Jurkat, Clone E6-1 (cell line): ENCODE measurements at places on chromosomes 3 and 15.

GRCh38 chr15:32786906-32787305 lies 69.1 kb downstream of the GREM1 start:
- no peak for DNase-seq

DNA sequence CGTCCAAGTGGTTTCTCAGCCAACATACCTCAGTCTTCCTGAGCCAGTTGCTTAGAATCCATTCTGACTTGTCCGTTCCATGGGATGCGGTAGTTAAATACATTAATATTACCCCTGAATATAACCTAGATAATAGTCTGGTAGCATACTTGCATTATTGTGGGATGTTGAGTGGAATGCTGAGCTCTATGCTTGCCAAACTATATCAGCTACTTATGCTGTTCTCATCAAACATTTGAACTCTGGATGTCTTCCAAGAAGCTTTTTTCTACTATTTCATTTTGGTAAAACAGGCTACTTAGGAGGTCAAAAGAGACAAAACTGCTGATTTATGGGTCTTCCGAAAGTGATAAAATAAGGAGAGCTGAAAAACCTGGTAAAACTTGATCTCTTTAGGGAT lies 429.5 kb downstream of the NAALADL2 start:
- no peak for DNase-seq

GRCh38 chr3:70409018-70409417 lies 96.6 kb upstream of the MDFIC2 start:
- DNase-seq, result no peak

- no peak for DNase-seq
These were observed 546.8 kb downstream of the TBL1XR1 start for GRCh38 chr3:176650478-176650877.

- DNase-seq, result no peak
These were observed 18.3 kb upstream of the MRPS22 start for GRCh38 chr3:139325551-139325950.

- no peak for DNase-seq
These were observed 86.8 kb downstream of the RFTN1 start for GRCh38 chr3:16426665-16427064.

DNA sequence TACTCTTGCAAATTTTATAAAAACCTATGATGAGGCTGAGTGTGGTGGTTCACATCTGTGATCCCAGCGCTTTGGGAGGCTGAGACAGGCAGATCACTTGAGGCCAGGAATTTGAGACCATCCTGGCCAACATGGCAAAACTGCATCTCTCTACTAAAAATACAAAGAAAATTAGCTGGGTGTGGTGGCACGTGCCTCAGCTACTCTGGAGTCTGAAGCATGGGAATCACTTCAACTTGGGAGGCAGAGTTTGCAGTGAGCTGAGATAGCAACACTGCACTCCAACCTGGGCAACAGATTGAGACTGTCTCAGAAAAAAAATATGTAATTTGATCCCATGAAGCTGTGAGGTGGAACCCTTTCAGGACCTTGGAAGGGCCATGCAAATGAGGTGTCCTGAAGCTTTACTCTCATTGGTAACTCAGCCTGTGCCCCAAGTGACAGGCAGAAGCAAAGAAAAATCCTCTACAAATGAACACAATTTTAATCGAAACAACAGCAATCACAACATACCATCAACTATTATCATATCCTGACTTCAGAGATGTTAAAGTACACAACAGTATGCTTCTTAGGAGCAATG lies 84.6 kb upstream of the CDV3 start:
- peak; percentile 52 for DNase-seq

DNA sequence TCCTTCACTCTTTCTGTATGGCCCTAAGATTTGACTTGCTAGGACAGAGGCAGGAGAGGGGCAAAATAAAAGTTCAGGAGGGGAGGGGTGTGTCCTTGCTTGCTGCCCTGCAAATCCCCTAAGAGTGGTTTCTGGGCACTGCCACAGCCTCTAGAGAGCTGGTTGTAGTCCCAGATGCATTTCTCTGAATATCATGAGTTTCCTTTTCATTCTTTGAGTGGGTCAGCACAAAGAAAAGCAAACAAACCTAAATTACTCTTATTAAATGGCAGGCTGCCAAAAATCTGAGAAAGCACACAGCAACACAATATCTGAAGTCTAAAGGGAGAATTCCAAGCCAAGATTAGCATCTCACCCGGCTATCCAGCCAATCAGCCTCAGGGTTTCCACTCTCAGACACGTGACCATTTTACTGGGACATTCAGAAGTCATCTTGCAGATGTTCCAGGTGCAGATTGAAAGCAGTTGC lies 919.3 kb downstream of the TUSC7 start:
- DNase-seq, result no peak

DNA sequence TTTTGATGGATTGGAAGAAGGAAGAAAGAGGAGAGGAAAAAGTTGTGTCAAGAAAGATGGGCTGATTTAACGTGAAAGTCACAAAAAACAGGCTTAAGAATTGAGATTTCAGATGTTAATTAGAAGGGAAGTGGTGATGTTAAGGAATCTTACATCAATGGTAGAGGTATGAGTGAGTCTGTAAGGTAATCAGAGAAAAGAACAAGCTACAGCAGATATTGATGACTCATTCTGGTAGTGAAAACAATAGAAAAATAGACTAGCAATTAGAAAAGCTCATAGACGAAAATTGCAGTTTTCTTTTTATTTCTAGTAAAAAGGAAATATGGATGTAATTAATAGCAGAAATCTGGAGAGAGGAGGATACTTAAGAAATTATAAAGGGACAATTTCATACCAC lies 559.6 kb downstream of the MCTP2 start:
- no peak for DNase-seq

GRCh38 chr3:31701286-31701685 lies 168.6 kb downstream of the STT3B start:
- DNase-seq, result no peak

- no peak for DNase-seq
These were observed 6.3 kb upstream of the SMAD3 start for GRCh38 chr15:67059127-67059553.

- DNase-seq, result no peak
These were observed 881.3 kb upstream of the NR2F2 start for GRCh38 chr15:95449230-95449628.

GRCh38 chr15:83210619-83211018 lies 3.0 kb upstream of the HDGFL3 start:
- no peak for DNase-seq

DNA sequence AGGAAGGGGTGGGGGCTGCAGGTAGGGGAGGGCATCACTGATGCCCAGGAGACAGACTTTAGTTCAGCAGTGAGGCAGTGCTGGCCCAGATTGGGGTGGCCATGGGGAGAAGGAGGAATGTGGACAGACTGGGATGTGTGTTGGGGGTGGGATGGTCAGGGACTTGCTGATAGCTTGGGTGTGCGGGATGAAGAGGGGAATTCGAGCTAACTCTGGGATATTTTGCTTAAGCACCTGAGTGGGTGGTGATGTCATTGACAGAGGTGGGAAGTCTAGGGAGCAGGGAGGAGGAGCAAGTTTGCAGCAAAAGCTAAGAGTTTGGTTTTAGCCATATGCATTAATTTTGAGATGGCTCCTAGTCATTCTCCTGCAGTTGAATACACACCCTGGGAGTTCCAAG lies 207.5 kb downstream of the RPLP1 start:
- no peak for DNase-seq

DNA sequence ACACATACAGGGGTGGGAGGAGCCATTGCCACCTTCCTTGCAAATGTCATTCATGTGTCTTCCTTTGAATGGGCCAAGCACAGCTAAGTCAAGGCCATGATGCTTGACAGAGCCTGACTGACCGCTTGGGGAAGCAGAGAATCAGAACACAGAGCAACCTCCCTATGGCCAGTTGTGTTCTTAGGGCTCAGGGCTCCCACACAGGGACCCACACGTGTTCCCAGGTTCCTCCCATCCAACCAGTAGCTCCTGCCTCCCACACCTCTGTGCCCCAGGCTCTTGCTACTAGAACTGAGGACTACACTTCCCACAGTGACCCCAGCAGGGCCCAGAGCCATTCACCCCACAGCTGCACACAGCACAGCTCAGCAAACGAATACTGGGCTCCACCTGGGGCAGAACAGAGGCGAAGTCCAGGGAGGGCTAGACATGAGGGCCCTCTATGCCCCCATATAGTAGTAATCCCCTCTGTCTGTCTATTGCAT lies 42.9 kb downstream of the KLF15 start:
- no peak for DNase-seq

DNA sequence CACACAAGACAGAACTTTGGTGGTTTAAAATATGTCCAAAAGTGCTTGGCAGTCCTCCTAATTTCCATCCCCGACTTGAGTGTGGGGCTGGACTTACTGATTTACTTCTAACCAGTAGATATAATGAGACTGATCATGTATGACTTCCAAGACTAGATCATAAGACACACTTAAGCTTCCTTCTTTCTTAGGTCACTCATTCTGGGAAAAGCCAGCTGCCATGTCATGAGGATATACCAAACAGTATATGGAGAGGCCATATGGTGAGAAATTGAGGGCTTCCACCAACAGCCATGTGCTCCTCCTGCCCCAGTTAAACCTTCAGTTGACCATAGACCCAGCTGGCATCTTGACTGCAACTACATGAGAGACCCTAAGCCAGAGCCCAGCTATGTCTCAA lies 282.8 kb upstream of the PROK2 start:
- DNase-seq, result no peak

DNA sequence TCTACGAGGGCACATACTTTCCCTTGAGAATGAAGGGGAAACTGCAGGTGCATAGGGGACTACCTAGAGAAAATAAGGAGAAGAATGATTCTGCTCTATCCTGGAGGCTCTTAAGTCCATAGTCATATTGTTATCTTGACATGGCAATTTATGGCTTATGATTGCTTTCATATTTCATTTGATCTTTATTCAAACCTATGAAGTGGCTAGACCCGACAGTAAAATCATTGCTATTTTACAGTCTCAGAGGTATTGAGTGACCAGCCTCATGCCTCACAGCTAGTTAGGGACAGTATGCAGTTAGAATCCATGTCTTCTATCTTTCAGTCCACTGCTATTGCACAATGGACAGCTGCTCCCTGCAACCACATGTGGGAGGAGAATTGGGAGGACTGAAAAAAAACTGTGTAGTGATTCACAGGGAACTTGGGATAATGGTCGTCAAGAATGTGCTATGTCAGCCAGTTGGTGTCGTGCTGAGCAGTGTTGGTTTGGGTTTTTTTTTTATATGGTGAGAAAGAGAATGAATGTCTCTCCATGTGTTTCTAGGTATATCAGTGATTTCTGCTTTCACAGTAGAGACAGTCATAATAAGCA lies 63.2 kb upstream of the SPPL2A start:
- DNase-seq, result no peak

- no peak for DNase-seq
These were observed 17.5 kb upstream of the BCL6 start for GRCh38 chr3:187762792-187763191.

GRCh38 chr3:101828691-101829436 lies 20.4 kb upstream of the NFKBIZ start:
- no peak for DNase-seq

GRCh38 chr15:101429646-101430045 lies 59.9 kb downstream of the PCSK6 start:
- DNase-seq, result no peak

- no peak for DNase-seq
These were observed 8.5 kb downstream of the MYO5C start for GRCh38 chr15:52287114-52287513.

DNA sequence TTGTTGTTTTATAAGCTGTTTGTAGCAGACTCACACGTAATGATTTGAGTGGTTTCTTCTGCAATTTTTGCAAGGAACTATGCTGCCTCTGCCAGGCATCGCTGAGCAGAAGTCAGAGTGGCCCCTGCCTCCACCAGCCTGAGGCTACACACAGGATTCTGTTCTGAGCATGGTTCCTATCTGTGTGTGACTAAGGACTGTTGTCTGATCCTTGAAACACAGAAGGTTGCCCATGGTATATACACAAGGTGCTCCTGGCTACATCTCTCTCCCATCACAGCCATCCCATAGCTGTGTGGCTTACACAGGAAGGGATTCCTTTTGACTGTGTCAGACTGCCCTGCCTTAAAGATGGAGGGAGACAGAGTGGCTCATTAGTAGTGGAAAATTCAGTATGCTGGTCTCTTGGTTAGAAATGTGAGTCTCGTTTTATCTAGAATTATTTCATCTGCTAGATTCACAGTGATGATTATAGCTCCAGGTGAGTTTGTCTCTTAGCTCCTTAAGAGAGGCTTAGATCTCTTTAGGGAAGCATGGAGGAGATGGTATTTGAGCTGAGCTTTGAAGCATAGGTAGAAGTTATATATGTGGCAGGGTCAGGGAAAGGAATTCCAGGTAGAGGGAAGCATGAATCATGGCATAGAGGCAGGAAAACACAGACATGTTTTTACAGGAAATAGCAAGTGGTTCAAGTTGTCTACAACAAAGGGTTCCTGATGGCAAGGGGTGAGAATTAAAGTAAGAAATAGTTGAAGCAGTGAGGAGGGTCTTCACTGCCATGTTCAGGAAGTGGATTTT lies 37.5 kb downstream of the SNAPC5 start:
- no peak for DNase-seq

DNA sequence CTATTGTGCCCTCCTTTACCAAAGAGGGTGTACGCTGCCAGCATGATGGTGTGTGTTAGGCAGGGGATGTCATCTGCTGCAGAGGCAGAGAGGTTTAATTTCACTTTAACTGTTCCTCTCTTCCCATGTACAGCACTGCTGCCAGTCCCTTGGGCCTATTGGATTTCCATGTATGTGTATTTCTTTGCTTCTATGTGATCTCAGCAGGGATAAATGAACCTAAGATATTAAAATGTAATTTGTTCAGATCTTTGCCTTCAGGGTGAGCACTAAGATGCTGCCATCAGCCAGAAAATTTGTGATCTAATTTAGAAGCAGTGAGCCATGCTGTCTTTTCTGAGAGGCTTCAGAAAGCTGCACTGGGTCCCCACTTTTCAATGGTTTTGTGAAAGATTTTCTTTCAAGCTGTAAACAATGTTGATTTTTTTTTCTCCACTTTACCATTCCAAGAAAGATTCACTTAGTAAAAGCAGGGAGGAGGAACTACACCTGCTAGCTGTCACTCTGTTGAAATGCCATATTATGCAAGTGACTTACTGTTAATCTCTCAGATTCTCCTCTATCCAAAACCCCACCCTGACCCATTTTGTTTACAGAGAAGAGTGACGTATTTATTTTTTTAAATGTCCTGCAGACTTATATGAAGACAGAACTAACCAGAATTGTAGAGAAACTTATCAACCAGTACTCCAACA lies 261.9 kb downstream of the TBL1XR1 start:
- no peak for DNase-seq

- DNase-seq, result no peak
These were observed 147.5 kb downstream of the CTNNB1 start for GRCh38 chr3:41346698-41347270.

- peak; percentile 86 for DNase-seq
These were observed 2.1 kb downstream of the ATP11B start for GRCh38 chr3:182795389-182795782.

DNA sequence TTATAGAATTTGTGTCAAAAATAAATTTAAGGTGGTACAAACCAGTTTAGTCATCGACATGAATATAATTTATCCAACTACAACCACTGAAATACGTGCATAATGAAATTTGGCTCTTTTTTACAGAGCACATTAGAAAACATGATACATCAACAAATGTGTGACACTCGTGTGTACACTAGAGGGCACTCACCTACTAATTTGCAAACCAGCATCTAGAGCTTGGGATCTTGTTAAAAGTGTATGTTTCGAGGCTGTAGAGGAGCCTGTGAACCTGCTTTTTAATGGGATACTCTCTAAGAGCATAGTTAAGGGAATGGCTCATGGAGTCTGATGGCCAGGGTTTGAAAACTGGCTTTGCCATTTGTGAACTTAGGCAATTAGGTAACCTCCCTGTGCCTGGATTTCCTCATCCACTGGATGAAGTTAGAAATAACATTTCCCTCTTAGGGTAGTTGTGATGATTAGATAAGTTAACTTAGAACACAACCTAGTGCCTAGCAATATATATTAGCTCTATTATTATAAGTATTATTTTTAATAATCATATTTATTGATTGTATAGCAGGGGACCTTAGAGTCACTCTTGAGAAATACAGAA lies 8.8 kb upstream of the CPOX start:
- peak; percentile 68 for DNase-seq
